ENCODE measurements at places on chromosomes 1 and 21. TPM values are rescaled to one million over a fixed set of nuclear protein-coding genes. Genes with fewer than 3 reads are reported as not detected.

GRCh38 chr1:65108025-65108642, 39.9 kb upstream of the AK4 start:
- DNase-seq, result no peak

GRCh38 chr1:24749252-24749651, 4.0 kb downstream of the CLIC4 start:
- DNase-seq, result no peak

DNA sequence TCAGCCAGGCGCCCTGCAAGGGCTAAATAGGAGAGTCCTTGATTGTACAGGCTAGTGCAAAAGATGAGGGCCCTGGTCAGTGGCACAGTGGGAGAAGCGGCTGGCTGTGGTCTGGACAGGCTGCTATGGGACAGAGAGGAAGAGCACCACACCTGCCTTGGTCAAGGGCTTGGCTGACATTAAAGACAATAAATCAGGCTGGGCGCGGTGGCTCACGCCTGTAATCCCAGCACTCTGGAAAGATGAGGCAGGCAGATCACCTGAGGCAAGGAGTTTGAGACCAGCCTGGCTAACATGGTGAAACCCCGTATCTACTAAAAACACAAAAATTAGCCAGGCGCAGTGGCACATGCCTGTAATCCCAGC, 62.9 kb downstream of the NID1 start:
- DNase-seq, result no peak

DNA sequence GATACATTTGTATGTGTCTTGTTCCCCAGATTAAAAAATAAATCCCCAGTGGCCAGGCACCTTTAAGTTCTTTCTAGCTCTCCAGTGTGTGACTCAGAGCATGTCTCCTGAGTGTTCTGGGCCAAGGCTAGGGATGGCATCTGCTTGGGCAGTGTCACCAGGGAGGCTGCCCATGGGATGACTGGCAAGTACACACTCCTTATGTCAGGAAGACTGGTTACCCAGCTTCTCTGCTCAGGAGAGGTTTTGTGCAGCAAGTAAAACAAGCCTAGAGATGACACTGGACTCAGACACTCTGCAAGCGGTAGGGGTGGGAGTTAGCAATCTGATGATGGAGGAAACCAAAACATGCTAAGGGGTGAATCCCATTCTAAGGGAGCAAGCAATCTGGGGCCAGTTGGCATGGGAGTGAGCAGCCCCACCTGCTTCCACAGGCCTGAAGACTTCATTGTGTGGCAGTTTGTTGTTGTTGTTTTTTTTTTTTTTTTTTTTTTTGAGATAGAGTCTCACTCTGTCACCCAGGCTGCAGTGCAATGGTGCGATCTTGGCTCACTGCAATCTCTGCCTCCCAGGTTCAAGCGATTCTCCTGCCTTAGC, 137.1 kb downstream of the EDEM3 start:
- DNase-seq, result no peak

GRCh38 chr1:62281922-62282555, 37.2 kb downstream of the KANK4 start:
- no peak for DNase-seq

- DNase-seq, result no peak
Measured at GRCh38 chr21:45332981-45333582, 45.4 kb upstream of the POFUT2 start.

DNA sequence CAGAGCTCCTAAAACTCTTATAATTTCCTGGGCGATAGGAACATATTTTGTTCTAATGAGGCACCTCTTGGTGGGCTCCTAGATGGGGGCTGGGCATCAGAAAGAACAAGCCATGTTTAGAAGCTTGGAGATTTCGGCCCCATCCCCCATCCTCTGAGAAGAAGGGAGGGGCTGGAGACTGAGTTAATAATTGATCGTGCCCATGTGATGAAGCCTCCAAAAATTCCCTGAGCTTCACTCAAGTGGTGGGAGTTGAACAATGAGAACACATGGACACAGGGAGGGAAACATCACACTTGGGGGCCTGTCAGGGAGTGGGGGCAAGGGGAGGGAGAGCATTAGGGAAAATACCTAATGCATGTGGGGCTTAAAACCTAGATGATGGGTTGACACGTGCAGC, 18.1 kb downstream of the C1orf115 start:
- no peak for DNase-seq

GRCh38 chr1:227330279-227331076, 12.2 kb upstream of the CDC42BPA start:
- DNase-seq, result no peak

DNA sequence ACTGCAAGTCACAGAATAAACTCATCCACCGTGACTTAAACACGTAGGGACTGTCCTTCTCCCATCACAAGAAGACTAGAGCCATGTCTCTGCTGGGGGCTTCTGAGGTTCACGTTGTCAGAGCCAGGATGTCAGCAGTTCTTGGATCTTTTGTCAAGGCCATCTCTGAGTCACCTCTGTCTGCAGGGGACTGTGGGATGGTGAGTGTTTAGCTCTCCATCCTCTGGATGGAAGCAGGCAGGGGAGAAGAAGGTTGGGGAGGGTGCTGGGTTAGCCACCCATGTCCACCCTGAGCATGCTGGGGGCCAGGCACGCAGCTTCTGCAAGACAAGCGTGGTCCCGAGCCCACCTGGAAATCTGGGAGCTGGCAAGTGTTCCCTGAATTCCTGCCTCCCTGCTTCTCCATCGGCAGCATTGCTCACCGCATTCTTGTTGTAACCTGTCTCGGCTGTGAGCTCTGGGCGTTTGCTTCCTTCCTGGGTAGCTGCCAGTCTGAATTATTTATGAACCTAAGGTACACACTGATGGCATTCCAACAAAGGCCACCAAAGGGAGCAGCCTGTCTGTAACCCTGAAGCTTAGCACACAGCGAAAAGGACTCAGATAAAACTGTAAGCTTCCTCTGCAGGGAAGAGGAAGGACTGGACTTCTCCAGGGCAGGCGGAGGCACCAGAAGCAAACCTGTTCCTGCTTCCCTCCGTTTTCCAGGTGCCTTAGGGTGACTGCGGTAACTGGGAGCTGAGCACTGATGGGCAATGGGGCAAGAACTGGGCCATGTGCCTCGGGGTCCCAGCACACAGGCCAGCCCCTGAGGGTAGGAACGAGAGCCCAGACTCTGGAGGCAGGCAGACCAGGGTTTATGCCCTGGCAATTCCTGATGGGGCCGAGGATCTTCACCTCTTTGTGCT, 88.6 kb downstream of the RIPK4 start:
- peak; percentile 43 for DNase-seq

DNA sequence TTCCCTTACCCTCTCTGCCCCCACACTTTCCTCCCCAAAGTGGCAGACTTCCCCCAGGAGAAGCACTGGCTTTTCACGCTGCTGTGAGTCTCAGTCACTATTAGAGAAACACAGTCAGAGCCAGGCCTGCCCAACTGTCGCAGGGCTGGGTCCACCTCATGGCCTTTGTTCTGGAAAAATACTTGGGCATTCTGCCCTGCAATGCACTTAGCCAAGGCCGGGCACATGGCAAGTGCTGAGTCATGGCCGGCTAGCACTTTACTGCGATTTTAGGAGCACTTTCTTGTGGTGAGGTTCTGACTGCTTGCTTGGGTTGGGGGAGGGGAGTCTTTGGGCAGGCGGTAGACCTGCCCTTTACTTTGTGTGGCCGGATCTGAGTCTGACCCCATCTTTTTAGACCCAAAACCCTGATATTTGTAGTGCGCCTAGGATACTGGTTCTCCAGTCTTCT, 7.7 kb downstream of the EPHX1 start:
- DNase-seq, result peak; percentile 52

- DNase-seq, result no peak
Measured at GRCh38 chr1:244817415-244817894, 18.0 kb upstream of the COX20 start.

DNA sequence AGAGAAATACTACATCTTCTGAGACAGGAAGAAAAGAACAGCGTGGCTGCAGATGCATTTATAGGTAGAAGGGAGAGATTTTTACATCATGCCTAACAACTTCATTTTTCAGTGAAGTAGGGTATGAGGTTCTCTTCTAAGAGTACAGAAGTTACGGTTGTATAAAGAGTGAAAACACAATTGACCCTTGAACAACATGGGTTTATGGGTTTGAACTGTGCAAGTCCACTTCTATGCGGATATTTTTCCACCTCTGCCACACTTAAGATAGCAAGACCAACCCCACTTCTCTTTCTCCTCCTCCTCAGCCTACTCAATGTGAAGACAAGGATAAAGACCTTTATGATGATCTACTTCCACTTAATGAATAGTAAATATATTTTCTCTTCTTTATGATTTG, 64.5 kb downstream of the RPAP2 start:
- DNase-seq, result no peak

DNA sequence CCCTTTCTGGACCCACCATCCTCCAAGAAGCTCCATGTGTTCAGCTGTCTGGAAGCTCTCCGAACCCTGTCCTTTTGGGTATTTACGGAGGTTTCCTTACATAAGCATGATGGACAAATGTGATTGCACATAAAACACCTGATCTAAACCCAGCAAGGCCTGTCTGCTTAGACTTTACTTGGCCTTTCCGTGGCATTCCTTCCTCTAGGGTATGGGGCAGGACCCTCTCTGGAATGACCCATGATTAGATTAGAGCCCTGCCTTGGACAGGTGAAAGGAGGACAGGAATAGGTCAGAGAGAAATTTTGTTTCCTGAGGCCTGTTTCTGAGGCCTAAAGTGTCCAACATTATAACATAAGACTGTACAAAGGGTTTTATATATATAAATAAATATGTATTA, 16.9 kb downstream of the PTPRU start:
- no peak for DNase-seq

- DNase-seq, result no peak
Measured at GRCh38 chr1:170009551-170009950, 64.9 kb downstream of the KIFAP3 start.

- DNase-seq, result no peak
Measured at GRCh38 chr1:97806996-97807520, 113.8 kb downstream of the DPYD start.

DNA sequence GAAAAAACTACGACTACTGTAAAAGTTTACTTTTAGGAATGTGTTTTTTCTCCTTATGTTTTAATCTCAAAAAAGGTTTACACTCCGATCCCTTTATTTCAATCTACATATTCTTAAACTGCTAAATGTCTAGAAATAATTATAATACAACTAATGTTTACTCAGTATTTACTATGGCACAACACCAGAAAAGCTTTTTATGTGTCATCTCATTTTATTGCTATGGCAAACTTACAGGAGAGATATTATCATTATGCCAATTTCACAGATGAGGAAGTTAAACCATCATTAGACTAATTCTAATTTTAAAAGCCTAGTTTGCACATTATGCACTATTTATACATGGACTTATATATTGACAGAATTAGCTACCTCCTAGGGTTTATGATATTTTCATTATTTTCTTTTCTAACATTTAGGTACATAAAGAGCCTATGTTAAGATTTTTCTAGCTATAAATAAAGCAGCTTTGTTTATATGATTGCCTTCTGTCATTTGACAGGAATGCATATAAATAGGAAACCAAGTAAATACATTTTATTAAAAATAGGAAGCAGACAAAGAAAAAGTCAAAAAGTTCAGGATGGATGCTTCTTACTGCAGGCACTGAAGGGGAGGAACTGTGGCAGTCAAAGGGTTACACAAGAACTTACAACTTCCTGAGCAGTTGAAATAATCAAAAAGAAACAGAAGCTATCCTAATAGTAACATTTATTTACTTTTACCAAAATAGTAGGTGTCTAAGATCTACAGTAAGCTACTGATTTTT, 442.4 kb downstream of the LTN1 start:
- no peak for DNase-seq

GRCh38 chr1:87867626-87868025, 538.9 kb downstream of the LMO4 start:
- DNase-seq, result no peak

GRCh38 chr21:29434081-29434480, 135.4 kb downstream of the BACH1 start:
- DNase-seq, result no peak

GRCh38 chr1:234963904-234964702, 164.5 kb downstream of the TOMM20 start:
- no peak for DNase-seq

DNA sequence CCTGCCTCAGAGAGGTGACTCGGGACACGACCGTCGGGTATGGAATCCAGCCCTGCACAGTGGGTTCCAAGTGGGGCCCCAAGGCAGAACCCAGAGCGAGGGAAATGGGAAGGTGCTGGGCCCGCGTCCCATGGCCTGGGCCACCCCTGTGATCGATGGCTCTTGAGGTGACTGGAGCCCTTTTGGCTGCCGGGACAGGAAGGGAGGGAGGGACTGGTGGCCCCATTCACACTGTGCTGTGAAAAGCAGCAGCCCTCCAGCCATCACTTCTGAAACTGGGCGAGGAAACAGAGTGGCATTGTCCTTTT, 110.4 kb upstream of the IFFO2 start:
- no peak for DNase-seq

- no peak for DNase-seq
Measured at GRCh38 chr1:228555074-228555994, 68.2 kb downstream of the RNF187 start.

Gene ITGB2
- polyA plus RNA-seq, result 11.3 TPM

Gene KRTAP11-1
- polyA plus RNA-seq, result not detected

Gene B3GALT2
- polyA plus RNA-seq, result 2.3 TPM

Gene C1orf53
- polyA plus RNA-seq, result 2.3 TPM

Gene DLGAP3
- 24.0 TPM for polyA plus RNA-seq

Gene DYRK3
- 4.9 TPM for polyA plus RNA-seq

Gene ATXN7L2
- 9.2 TPM for polyA plus RNA-seq

Gene POU3F1
- 0.81 TPM for polyA plus RNA-seq

Gene PKP1
- 0.24 TPM for polyA plus RNA-seq

Gene SLC41A1
- 52.1 TPM for polyA plus RNA-seq

Gene OR6K3
- not detected for polyA plus RNA-seq

Gene RUNX3
- polyA plus RNA-seq, result 1.4 TPM

Gene STUM
- polyA plus RNA-seq, result 8.0 TPM

Gene HTR6
- 0.48 TPM for polyA plus RNA-seq

Gene SYTL1
- polyA plus RNA-seq, result 24.1 TPM
